ENCODE measurements at places on chromosomes 2 and 18.

DNA sequence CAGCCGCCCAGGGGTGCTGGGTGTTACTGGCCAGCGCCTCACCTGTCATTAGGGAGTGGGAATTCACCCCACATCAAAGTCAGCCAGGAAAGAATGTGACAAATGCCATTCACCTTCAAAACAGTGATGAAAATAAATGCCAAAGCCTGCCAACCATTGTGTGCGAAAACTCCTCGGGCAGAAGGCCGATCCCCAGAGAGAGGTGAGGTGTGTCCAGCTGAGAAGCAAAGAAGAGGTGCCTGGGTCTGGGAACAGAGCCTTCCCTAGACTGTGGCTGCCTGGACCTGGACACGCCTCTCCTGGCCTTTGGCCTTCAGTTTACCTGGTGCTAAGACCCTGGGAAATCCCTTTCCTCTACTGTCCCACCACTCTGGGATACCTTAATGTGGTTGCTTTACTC is 142.7 kb downstream of the CYP26B1 start:
- DNase-seq: no peak

- no peak for DNase-seq
Measured at GRCh38 chr2:64656379-64656778, 2.7 kb upstream of the SERTAD2 start.

DNA sequence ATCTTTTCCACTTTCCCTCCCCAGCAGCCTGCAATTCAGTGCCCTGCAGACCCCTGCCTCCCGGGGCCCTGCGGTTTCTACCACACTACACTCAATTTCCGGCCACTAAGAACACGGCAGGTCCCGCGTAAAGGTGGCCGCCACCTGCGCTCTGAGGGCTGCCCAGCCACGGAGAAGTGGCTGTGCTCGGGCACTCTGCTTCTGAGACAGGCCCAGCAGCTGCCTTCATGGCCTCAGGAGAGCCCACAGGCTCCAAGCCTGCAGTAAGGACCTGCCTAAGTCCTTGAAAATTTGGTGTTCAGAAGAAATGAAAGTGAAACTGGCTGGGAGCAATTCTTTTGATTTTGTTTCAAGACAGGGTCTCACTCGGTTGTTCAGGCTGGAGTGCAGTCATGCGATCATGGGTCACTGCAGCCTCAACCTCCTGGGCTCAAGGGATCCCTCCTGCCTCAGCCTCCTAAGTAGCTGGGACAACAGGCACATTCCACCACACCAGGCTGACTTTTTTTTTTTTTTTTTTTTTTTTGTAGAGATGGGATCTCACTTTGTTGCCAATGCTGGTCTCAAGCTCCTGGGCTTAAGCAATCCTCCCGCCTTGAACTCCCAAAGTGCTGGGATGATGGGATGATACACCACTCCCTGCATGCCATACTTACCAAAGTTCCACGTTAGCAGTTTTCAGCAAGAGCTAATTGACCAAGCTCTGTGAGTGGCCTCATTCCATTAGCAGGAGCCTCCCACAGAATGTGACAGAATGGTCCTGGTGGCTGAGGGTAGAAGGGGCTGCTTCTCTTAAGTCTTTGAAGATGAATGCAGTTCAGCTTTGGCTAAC is 14.6 kb upstream of the ALPP start:
- peak; percentile 58 for DNase-seq

- DNase-seq: peak; percentile 86
Measured at GRCh38 chr2:159140070-159140769, 146.3 kb downstream of the WDSUB1 start.

GRCh38 chr2:85439025-85439472 is 20.5 kb downstream of the SH2D6 start:
- DNase-seq: no peak

- DNase-seq: no peak
Measured at GRCh38 chr2:75517547-75518230, 43.0 kb downstream of the EVA1A start.

GRCh38 chr2:238864207-238865014 is 16.5 kb downstream of the TWIST2 start:
- DNase-seq: no peak

DNA sequence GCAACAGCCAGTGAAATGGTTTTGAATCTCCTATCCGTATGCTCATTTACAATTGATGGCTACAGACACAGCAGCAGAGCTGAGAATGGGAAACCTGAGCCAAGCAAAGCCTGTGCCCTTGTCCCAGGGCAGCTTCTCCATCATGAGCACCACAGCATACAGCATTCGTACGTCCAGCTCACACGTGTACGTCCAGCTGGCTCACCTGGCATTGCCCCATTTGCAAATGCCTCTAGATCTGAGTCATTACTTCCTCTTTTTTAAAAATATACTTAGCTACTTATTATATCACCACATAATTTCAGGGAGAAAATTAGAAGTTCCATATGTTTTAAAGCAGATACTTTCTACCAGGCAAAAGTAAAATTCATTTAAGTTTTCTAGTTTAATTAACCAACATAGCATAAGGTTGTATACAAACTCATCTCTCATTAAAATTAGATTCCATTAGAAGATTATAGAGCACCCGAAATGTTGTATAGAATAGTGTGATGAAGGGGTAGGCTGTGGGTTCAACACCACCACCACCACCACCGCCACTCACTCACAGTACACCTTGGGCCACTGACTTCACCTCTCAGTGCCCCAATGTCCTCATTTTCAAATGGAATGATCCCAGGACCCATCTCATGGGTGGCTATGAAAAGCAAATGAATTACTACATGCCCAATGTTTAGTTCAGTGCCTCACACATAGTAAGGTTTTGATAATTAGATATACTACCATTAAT is 31.4 kb upstream of the TMEM177 start:
- DNase-seq: peak; percentile 44

Data from hematopoietic multipotent progenitor cell treated with erythropoietin and hydrocortisone succinate and interleukin-3 and kit ligand, for 4 days (in vitro differentiated cells).